ENCODE measurements at places on chromosomes 11 and 22.

DNA sequence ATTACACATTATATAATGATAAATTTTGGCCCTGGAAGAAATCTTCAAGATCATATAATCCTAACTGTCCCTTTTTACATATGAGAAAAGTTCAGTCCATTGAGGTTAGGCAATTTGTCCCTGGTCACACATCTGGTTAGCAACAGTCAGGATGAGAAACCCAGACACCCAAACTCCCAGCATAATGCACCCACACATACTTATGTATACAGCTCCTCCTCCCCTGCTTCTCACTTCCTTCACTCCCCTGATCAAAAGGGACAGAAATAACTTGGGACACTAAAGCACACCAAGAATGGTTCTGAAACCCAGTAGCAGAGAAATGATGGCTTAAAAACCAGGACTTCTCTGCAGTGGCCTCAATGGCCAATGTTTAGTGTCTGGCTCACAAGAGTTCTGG lies 11.1 kb downstream of the NUMA1 start:
- DNase-seq, result no peak

- no peak for DNase-seq
These were observed 18.6 kb downstream of the EMID1 start for GRCh38 chr22:29224121-29224858.

DNA sequence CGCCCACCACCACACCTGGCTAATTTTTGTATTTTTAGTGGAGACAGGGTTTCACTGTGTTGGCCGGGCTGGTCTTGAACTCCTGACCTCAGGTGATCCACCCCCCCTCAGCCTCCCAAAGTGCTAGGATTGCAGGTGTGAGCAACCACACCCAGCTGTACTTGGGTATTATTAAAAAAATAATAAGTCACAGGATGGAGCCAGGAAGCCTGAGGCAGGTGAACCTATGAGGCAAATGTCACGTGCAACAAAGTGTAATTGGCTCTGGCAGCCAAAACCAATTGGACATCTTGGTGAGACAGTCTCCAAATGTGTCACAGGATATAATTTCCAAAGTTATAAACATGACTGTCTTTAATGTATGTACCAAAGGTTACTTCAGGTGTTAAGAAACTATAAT lies 24.0 kb upstream of the MALAT1 start:
- DNase-seq, result no peak

DNA sequence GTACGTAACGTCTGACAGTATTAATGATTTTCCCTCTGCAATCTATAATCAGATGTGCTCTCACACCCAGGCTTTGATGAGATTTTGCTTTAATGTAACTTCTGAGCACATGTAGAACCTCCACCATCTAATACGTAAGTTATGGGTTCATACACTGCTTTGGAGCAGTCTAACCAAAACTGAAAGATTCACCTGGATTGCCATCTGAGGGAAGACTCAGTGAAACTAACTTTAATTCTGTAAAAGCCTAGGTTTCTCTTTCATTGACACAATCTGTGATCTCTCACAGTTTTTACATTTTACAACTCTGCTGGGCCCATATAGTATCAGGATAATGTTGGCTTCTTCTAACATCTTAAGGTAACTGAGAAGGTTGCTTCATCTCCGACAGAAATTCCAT lies 30.1 kb upstream of the MTNR1B start:
- DNase-seq, result no peak

- DNase-seq, result no peak
These were observed 65.8 kb downstream of the DEUP1 start for GRCh38 chr11:93396316-93396715.

- DNase-seq, result no peak
These were observed 420.7 kb downstream of the CTTN start for GRCh38 chr11:70819022-70819421.

GRCh38 chr11:63670433-63671321 lies 499 bp downstream of the ATL3 start:
- DNase-seq, result peak; percentile 32

DNA sequence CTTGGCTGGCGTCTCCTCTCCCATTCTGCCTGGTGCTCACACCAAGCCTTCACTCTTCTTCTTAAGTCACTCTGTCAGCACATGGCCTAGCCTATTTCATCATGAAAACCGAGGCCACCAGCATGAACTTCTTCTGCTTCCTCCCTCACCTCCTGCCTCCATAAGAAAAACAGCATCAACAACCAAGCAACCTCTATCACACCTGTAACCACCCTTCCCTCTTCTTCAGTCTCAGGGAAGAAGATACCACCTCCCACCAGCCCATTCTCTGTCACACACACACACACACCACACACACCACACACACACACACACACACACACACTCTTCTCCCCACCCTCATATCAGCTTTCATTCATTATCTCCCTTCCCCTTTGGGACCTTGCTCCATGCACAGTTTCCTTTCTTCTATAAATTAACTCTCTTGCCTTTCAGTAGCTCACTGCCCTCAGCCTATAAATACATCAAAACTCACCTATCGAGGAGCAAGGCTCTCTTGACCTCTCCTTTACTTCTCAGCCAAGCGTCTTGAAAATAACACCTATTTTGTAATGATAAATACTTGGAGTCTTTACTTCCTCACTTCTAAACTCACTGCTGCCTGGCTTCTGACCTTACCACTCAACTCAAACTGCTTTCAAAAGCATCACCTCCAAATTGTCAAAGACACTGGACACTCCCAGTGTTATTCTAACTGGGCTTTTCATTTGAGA lies 36.6 kb downstream of the SC5D start:
- DNase-seq, result no peak

DNA sequence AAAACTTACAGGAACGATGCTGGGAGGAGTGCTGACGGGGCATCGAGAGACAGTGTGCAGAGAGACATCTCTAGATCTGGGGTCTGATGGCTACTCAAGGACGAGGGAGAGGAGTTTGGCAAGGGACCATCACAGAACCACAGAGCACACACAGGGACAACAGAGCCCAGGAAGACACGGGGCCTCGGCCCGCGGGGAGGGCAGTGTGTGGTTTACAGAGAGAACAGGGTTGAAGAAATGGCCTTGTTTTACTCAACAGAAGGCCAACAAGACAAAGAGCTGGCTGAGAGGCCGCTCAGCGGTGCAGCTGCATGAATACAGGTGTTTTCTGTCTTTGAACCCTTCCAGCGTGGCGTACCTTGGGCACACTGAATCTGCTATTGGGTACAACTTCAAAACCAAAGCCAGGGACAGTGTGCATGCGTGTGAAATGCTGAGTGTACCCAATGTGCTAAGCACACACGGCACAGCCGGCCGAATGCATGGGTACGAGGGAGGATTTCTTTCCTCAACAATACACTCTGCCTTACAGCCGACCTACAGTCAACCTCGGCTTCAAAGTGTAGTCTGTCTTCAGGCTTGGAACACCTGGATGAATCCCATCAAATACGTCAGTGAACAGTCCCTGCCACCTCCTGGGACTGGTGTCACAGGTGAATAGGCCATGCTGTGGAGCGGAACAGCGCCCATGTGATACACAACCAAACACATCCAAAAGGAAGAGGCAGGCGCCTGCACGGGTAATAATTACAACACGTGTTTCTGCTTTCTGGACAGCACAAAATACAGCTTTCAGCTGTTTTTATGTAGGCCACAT lies 20.7 kb upstream of the BID start:
- DNase-seq, result no peak

GRCh38 chr22:19107730-19108074 lies 14.5 kb downstream of the DGCR2 start:
- DNase-seq, result no peak

All from left kidney (tissue), 8 donors.